ENCODE measurements at places on chromosomes 7 and 10.

DNA sequence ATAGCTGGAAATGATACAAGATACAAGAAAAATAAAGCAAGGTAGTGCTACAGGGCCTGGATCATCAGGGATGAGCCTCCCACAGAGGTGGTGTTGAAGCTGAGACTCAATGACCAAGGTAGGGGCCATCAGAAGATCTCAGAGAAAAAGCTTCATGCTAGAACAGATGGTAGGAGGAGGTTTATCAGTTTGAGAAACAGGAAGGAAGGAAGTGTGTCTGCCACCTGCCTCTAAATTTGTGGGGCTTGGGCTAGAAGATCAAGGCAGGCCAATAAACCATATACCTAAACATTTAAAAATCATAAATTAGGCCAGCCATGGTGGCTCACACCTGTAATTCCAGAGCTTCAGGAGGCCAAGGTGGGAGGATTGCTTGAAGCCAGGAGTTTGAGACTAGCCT lies 410.8 kb upstream of the PRKCQ start:
- DNase-seq: no peak

DNA sequence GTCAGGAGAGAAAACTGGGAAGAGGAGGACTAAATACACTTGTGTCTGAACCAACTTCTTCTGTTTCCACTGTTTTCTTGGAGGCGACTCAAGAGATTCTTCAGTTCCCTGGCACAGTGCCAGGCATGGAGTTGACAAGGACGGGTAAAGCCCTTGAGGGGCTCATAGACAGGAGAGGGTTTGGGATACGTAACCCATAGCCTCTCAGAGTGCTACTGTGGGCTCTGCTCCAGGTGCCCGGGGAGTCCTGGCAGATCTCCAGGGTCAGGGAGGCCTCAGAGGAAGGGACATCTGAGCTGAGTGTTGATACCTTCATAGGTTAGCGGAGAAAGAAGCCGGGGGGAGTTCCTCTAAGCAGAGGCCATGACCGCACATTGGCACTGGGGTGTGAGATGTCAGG lies 42.0 kb downstream of the GALNT17 start:
- no peak for DNase-seq

GRCh38 chr10:77077316-77077945 lies 560.2 kb downstream of the KCNMA1 start:
- DNase-seq: no peak

DNA sequence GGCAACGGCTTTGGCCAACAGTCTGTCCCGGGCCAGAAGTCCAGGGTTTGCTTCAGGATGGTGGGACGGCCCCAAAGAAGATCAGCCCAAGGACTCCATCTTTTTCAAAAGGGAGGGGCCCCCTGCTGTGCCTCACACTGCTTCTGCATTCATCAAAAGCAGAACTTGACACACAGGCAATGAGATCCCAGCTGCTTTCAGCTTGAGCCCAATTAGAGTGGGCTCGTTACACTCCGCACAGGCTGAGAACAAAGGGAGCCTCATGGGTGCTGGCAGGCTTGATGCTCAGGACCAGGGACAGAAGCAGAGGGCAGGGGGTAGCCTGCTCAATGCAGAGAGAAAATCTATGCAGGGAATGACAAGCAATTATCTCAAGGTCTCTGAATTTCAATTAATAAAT lies 45.5 kb downstream of the VOPP1 start:
- peak; percentile 32 for DNase-seq

GRCh38 chr7:158754746-158755444 lies 50.3 kb upstream of the NCAPG2 start:
- no peak for DNase-seq

- DNase-seq: no peak
These were observed 217.9 kb downstream of the ADARB2 start for GRCh38 chr10:1519391-1519790.

DNA sequence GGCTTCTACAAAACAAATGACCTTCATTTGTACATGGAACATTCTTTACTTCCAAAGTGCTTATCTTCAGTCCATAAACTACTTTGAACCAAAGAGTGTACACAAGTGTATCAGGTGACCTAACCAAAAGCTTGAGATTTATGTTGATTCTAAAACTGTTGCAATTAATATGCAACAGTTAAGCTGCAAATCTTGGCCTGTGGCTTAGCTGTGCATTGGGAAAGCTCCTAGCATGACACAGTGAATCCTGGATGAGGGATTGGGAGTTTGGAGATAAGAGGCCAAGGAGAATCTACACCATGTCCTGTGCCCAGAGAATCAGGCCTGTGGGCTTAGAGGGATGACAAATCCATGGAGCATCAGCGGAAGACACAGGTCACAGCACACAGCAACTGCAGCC lies 105.2 kb upstream of the GSDME start:
- no peak for DNase-seq

- DNase-seq: no peak
These were observed 130.4 kb downstream of the PTPN20 start for GRCh38 chr10:47041396-47042198.

DNA sequence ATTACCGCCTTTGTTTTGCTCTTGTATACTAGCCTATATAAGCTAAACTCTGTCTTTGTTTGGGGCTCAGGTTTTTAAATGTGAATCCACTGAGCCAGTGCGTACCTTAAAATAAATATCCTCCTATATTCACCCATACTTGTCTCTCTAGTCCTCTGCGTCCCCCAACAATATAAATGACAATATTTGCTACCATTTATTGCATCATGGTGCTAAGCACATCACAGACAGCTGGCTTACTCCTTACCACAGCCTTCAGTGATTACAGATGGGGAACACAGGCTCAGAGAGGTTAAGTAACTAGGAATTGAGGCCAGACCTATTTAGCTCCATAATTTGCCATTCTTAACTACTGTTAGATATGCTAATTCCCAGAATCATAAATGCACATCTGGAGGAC lies 3.4 kb upstream of the ADCK2 start:
- no peak for DNase-seq

- DNase-seq: no peak
These were observed 182.2 kb downstream of the HTR7 start for GRCh38 chr10:90675621-90676020.

DNA sequence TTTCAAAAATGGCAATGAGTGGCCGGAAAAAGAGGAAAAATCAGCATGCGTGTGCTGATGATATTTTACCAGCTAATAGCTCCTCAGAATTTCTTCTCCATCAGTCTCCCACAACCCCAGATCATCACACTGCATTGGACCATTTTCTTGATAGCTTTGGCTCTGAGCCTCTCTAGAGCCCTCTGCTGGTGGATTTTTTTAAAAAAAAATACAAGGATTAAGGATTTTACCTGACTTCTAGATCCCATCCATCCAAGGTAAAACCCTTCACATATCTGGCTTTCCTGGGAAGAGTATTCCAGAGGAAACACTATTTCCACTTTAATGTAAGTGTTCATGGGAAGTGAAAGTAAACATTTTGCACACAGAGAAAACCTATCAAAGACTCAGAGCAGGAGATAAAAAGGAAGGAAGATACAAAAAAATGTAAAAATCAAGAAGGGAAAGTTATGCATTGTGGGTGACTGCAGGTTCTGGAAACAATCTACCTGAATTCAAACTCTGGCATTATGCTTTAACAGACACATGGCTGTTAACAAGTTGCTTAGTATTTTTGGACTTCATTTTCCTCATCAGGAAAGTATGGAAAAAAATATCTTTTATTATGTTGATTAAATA lies 380.9 kb downstream of the LRRTM3 start:
- no peak for DNase-seq

DNA sequence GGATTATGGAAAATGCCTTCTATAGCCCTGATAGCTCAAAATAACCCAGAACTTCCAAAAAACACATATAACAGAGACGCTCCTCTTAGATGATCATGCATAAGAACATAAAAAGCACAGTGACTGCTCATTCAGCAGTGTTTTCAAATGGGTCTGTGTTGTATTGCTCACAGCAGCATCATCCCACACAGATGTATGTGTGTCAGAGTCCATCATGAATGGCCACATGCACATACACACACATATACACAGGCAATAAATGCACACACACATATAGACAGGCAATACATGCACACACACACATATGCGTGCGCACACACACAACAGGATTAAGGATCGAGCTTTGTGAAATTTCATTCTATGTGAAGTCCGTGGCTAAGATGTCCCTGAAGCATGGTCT lies 26.1 kb downstream of the TMEM273 start:
- DNase-seq: no peak

GRCh38 chr7:148624735-148625134 lies 34.2 kb downstream of the C7orf33 start:
- no peak for DNase-seq

GRCh38 chr10:69445041-69445440 lies 6.2 kb upstream of the TSPAN15 start:
- DNase-seq: no peak

DNA sequence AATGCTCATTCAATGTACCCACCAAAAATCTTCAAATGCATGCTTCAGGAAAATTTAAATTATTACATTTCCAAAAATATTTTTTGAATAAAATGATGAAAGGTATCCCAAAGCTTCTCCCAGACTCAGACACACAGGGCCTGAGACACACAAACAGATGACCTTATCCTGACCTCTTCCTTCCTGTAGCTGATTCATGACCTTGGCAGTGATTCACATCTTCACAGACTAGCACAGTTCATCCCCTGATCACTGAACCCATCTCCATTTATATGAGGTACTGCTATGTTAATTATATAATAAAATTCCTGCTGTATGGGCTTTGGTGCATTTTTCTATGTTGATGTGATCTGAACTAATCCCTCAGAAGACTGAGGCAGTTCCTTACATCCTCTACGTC lies 265.0 kb upstream of the GLI3 start:
- DNase-seq: no peak

All from NCI-H2081 treated with DMSO at 0.1 percent for 48 hours (cell line).